ENCODE measurements at places on chromosomes 1 and 21. TPM values are rescaled to one million over a fixed set of nuclear protein-coding genes. Genes with fewer than 3 reads are reported as not detected.

- peaks cover 6% of the 10 kb centered on the region for H3K4me1 ChIP-seq
- no peak within 1 kb of the TSS for H3K27ac ChIP-seq
- peak within 1 kb of the TSS; percentile 83 for H3K4me3 ChIP-seq
- H3K27me3 ChIP-seq: no peaks in the 10 kb centered on the region
These were observed at the start of gene MAP10 for GRCh38 chr1:232805269-232806185. Gene MAP10, plus strand, starts transcription at chr1:232805416. Its CDS starts 34 bp downstream, at chr1:232805450.

- H3K27me3 ChIP-seq: no peaks in the 10 kb centered on the region
- peak overlapping the region; percentile 86 for H3K4me3 ChIP-seq
- no peak for DNase-seq
- peak overlapping the region; percentile 80 for H3K27ac ChIP-seq
These were observed 2.8 kb downstream of the CERS2 start for GRCh38 chr1:150971583-150972416.

DNA sequence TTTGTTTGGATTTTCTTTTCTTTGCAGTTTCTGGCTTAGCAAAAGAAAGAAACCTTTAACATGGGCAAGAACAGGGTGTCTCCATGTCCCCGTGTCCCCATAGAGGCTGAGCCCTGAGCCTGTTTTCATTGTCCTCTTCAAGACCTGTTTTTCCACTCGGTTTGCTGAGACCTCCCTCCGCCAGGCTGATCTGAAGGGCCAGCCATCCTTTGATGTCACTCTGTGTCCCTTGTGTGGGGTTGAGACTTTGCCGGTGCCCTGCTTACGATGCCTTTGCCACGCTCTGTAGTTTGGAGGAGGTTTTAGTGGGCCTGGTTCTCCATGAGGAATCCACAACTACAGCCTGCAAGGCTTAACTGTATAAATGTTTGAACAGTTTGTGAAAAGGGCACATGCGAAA lies 23.8 kb downstream of the IFNGR2 start:
- no peaks in the 10 kb centered on the region for H3K4me1 ChIP-seq
- no peak for DNase-seq
- H3K27ac ChIP-seq: peak overlapping the region; percentile 9
- no peaks in the 10 kb centered on the region for H3K27me3 ChIP-seq

- H3K4me3 ChIP-seq: no peak overlapping the region
- no peaks in the 10 kb centered on the region for H3K36me3 ChIP-seq
- no peaks in the 10 kb centered on the region for H3K4me1 ChIP-seq
- no peak overlapping the region for H3K27ac ChIP-seq
These were observed 154.6 kb downstream of the VAV3 start for GRCh38 chr1:107810291-107810951.

The CD5L gene
- not detected for total RNA-seq

The IFI44L gene
- 12.3 TPM for total RNA-seq

The ZMYND12 gene
- total RNA-seq: 1.5 TPM

Measured in type B pancreatic cell (in vitro differentiated cells).